ENCODE measurements at places on chromosomes 6 and 20.

- DNase-seq: no peak
Measured at GRCh38 chr6:19444481-19444880, 392.7 kb upstream of the ID4 start.

GRCh38 chr20:46151936-46152335 is 33.8 kb downstream of the CD40 start:
- peak; percentile 72 for DNase-seq

DNA sequence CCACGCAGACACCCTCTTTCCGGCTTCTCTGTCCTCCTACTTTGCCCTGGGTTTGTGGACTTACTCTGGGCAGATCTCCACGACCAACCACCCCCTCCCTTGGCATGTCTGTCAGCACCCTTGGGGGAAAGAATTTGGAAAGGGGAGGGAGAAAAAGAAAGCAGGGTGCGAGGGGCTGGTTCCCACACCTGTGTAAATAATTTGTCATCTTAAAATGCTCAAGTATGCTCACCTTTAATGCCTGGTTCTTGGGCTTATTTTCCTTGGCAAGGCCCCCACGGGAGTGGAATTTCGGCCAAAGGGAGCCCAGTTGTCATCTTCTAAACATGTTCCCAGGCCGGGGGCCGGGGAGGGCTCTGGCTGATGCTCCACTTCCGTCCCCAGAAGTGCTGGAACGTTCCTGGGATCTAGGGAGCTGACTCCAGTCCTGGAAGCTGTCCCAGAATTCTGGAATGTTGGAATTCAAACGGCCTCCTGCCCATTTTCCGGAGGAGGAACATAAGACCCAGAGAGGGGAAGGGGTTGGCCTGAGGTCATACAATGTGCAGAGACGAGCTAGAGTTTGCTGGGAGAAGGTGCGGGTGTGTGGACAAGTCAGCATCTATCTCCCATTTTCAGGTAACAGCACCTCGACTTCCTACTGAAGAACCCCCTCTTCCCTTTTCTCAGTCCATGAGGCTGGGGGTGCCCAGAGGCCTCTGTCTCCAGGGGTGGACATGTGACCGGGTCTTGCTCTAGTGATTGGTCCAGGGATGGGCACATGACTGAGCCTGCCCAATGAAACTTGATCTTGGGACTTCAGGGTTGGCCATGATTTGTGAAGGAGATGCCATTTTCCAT is 122.3 kb downstream of the CEBPB start:
- DNase-seq: no peak

DNA sequence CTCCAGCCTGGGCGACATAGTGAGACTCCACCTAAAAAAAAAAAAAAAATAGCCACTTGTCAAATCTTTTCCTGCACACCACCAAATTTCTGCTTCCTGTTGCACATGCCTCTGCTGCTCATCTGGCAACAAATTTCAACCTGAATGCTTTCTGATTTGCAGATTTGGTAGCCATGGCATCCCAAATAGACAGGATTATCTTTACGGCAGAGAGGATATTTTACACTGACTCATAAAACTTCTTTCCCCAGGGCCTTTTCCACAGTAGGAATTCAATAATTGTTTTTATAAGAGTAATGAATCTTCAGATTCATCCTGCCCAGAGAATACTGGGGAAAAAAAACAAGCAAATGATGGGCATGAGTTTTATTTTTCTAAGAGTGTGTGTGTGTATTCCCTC is 264.6 kb downstream of the FRK start:
- no peak for DNase-seq

DNA sequence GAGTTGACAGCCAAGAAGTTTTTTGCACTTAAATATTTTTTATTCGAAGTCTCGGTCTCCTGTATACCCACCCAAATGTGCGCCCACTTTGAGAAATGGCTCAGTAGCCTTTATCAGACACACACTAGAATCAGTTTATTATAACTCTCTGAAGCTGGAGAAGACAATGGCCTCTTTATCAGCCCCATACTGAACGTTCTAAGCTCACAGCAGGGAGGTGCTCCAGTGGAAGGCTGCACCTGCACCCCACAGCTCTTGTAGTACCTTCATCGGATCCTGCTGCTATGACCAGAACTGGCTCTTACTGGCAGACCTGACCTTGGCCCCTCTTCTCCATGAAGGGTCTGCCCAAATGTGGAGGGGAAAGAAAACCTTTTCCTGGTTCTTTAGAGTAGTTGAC is 165.0 kb upstream of the SCGN start:
- DNase-seq: no peak

GRCh38 chr20:11716239-11716944 is 201.3 kb upstream of the BTBD3 start:
- peak; percentile 76 for DNase-seq

GRCh38 chr20:10427060-10427692 is 6.8 kb downstream of the MKKS start:
- DNase-seq: no peak

- DNase-seq: peak; percentile 55
Measured at GRCh38 chr6:17585766-17586490, 14.2 kb upstream of the FAM8A1 start.

- no peak for DNase-seq
Measured at GRCh38 chr6:36350082-36350481, 13.4 kb upstream of the BNIP5 start.

DNA sequence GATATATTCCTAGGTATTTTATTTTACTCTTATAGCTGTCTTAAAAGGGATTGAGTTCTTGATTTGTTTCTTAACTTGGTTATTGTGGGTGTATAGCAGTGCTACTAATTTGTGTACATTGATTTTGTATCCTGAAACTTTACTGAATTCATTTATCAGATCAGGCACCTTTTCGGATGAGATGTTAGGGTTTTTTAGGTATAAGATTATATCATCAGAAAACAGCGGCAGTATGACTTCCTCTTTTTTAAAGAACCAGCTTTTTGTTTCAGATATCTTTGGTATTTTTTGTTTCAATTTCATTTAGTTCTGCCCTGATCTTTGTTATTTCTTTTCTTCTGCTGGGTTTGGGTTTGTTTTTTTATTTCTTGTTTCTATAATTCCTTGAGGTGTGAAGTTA is 382.4 kb upstream of the ADGRB3 start:
- no peak for DNase-seq

- no peak for DNase-seq
Measured at GRCh38 chr6:139295901-139296300, 4.1 kb upstream of the TXLNB start.

DNA sequence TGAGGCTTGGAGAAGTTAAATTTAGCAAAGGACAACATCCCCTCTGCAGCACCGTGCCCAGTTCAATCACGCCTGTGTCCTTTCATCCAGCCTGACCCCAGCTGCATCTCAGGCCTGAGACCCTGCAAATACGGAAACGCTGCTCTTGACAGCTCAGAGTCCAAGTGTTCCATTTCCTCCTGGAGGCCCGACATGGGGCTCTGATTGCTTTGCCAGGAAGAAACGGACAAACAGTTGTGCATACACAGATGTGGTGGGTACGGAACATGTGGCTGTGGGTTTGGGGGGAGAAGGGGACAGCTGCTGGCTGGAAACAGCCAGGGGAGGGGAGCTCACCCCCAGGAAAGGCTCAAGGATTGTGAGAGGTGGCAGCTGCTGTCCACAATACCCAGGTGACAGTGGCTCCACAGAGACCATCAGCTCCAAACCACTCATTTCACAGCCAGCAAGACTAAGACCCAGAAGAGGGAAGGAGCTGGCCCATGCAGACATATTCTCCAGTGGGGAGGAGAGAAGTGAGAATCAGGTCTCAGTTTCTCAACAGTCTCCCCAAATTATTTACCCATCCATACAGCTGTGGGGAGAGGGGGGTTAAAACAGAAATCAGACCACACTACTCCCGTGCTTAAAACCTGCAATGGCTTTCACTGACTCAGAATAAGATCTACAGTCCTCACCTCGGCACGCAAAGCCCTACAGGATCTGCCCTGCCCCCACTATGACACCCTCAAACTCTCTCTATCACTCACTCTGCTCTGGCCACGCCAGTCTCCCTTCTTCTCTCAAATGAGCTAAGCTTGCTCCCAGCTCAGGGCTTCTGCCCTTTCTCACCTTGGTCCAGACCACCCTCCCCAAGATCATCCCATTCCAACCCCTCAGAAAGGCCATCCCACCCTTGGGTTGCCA is 89.1 kb downstream of the PREX1 start:
- no peak for DNase-seq

GRCh38 chr6:32779036-32779435 is 15.7 kb upstream of the HLA-DQB2 start:
- DNase-seq: no peak

DNA sequence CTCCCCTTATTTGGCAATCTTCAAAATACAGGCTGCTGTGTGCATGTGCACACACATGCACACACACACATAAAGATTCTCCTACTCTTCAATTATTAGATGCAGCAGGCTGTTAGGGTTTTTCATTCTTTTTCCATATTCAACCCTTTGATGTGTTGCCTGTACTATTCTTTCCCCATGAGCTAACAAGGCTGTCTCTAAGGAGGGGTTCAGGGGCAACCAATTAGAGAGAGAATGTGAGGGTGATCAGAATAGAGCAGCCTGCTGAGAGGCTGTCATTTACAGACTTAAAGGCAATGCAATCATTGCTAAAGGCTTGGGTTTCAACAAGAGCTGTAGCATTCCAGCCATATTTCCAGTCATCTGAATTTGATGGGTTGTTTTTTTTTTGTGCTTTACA is 467.4 kb upstream of the ID4 start:
- DNase-seq: no peak

GRCh38 chr6:129381885-129382284 is 328.1 kb downstream of the ARHGAP18 start:
- DNase-seq: no peak

- DNase-seq: no peak
Measured at GRCh38 chr6:75166773-75167172, 39.1 kb downstream of the COL12A1 start.

DNA sequence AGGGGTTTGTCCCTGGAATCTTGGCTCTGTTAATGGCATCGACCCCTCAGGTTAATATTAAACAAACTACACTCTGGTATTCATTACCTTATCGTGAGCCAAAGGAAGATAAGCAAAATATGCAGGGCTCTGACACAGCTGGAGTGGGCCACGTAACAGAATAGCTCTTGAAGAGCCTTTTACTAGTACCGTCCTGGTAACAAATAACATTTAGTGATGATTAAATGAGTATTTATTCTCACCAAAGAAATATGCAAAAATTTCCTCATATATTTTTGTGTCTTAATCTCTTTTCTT is 20.1 kb upstream of the UTRN start:
- no peak for DNase-seq

DNA sequence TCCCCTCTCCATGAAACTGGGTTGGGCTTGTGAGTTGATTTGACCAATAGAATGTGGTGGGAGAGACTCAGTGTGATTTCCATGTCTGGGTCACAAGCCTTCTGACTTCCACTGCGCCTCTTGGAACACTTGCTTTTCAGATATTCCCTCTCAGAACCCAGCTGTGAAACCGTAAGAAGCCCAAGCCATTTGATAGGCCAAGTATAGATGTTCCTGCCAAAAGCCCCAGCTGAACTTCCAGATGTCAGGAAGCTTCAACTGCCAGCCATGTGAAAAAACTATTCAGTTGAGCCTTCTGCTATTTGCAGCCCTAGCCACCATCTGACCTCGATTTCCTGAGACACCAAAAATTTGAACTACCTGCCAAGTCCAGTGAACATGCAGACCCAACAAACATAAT is 387.8 kb upstream of the GJE1 start:
- no peak for DNase-seq

- no peak for DNase-seq
Measured at GRCh38 chr6:121826156-121826810, 390.8 kb downstream of the GJA1 start.

- DNase-seq: peak; percentile 96
Measured at GRCh38 chr20:1118336-1119127, at the start of gene PSMF1. Gene PSMF1 (plus strand): TSS chr20:1118602. CDS start chr20:1118774, 172 bp downstream.

DNA sequence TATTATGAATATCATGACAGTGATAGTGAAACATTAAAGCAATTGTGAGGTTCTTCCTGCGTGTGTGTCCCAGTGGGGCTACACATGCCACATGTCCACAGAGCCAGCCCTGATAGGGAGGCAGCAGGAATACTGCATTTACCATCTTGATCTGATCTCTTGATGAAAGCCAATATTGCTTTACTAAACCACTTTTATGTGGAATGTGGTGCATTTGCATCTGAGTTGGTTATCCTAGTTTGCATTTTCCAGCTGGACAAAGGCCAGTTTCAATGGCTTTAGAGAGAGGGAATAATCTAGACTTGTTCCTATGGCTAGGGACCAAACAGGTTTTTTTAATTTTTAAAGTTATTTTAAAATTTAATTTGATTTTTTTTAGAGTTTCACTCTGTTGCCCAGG is 216.3 kb upstream of the FERMT1 start:
- no peak for DNase-seq

DNA sequence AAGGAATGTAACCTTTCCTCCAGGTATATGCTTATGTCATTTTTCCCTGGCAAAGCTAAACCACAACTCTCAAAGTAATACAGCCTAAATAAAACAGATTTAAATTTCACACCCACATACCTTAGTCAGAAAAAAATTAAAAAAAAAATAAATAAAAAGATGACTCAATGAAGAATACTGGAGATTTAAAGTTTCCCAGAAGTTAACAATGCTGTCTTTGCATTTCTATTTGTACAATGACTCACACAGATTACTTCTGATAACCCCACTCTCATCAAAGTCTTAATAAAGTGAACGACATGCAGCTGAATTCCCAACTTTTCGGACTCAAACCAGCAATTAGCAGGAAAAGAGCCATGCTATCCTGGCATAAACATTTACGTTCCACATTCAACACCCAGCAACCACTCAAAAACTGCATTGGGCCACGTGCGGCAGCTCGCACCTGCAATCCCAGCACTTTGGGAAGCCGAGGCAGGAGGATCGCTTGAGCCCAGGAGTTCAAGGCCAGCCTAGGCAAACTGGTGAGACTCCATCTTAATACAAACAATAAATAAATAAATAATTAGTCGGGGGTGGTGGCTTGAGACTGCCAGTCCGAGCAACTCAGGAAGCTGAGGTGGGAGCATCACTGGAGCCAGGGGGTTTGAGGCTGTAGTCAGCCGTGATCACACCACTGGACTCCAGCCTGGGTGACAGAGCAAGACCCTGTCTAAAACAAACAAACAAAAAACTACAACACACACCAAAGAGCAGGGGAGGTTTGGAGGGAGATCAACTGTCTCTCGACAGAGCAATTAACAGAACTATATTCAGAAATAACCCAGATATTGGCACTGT is 130.5 kb downstream of the WDR27 start:
- DNase-seq: peak; percentile 27

DNA sequence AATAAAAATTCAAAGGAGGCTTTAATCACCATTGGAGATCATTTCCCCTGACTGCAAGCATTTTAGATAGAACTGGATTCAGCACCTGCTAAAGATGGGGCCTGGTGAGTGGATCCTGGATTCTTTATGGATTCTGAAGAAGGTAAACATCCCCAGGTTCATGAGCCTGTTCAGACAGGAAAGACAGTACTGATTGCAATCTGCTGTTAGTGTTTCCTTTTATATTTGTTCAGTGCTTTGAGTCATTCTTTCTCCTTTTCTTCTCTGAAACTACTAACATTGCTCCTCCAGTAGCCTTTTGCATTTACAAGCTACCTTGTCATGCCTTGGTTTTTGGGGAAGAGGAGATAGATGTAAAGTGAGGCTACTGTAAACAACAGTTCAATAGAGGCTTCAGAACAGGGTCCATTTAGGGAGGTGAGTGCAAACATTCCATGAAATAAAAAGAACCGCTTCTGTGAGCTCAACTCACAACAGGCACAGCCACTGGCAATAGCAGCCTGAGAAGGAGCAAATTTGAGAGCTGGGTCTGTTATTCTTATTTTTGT is 66.4 kb upstream of the PRL start:
- no peak for DNase-seq
